ENCODE measurements at places on chromosomes 5 and 9.
A peak's percentile ranks its signal among the peaks of the same experiment; 100 is the strongest.

DNA sequence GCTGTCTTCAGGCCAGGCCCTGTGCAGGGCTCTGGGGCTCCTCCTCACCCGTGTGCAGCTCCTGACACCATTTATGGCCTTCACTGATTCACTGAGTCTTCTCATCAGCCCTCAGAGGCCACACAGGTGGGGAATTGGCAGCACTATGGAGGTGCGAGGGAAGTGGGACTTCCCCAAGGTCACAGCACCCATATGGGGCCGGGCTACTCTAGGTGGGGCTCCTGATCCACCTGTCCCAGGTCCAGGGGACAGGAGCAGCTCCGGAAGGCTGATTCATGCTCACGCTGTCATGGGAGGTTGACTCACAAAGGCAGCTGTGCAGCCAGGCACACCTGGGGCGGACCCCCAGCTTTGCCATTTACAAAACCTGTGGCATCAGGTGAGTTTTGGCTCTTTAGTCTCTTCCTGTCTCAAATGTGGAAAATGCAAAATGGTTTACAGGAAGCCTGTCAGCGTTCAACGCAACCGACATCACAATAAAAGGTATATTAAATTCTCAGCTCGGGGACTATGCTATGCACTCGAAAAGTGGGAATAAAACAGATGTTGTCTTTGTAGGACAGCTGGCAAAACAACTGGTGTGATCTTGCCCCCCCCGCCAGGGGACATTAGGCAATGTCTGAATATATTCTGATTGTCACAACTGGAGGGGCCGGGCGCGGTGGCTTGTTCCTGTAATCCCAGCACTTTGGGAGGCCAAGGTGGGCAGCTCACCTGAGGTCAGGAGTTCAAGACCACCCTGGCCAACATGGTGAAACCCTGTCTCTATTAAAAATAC is 15.0 kb downstream of the NAIF1 start:
- no peak for DNase-seq

GRCh38 chr5:144308906-144309670 is 138.4 kb downstream of the KCTD16 start:
- DNase-seq = no peak

GRCh38 chr5:105740242-105740641 is 1930.5 kb downstream of the EFNA5 start:
- DNase-seq = no peak

DNA sequence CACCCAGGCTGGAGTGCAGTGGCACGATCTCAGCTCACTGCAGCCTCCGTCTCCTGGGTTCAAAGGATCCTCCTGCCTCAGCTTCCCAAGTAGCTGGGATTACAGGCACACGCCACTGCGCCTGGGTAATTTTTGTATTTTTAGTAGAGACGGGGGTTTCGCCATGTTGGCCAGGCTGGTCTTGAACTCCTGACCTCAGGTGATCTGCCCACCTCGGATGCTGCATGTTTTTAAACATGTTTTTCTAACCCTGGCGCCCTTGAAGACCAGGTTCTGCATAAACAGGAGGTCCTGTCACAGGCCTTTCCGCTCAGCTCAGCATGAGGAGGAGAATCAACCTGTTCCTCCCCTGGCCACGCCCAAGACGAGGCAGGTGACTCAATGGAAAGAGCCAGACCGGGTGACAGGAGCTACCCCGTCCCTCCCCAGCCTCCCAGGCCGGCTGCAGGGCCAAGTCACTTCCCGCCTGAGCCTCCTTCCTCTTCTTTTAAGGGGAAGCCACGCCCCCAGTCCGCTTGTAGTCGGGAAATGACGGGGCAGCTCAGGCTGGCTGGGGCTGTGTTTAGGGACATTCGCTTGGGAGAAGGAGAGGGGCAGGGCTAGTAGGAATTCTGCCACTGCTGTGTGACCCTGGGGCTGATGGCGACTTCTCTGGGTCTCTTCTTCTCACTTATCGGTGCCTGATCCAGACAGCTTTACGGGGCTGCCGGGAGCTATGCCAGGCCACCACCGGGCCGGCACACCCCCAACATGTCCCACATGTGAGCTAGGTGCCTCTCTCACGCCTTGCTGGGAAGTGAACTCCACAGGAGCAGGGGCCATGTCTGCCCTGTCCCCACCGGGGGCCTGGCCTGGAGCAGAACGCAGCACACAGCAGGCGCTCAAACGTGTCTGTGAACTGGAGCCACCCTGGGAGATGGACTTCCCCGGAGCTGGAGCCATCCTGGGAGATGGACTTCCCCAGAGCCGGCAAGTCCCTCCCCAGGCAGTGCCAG is 6.1 kb downstream of the NOTCH1 start:
- peak; percentile 95 for DNase-seq

GRCh38 chr5:10400411-10400810 is 41.3 kb upstream of the ROPN1L start:
- no peak for DNase-seq

- no peak for DNase-seq
Observed at GRCh38 chr9:131668057-131668438, 71.8 kb downstream of the RAPGEF1 start.

DNA sequence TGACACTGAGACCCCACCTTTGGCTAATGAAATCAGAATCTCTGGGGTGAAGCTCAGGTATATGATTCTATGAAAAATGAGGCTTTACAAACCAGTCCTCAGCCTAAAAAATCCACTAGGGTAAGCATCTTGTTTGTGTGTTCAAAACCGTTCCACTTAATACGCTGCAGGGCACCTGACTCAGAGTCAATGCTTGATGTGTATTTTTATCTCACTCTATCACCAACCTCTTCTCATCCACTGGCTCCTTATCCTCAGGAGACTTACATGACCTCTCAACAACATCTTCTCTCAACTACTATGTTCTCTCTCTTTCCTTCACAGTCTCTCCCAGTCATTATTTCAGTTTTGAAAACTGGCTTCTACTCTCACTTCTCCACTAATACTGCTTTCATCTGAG is 153.3 kb upstream of the KCNN2 start:
- no peak for DNase-seq

DNA sequence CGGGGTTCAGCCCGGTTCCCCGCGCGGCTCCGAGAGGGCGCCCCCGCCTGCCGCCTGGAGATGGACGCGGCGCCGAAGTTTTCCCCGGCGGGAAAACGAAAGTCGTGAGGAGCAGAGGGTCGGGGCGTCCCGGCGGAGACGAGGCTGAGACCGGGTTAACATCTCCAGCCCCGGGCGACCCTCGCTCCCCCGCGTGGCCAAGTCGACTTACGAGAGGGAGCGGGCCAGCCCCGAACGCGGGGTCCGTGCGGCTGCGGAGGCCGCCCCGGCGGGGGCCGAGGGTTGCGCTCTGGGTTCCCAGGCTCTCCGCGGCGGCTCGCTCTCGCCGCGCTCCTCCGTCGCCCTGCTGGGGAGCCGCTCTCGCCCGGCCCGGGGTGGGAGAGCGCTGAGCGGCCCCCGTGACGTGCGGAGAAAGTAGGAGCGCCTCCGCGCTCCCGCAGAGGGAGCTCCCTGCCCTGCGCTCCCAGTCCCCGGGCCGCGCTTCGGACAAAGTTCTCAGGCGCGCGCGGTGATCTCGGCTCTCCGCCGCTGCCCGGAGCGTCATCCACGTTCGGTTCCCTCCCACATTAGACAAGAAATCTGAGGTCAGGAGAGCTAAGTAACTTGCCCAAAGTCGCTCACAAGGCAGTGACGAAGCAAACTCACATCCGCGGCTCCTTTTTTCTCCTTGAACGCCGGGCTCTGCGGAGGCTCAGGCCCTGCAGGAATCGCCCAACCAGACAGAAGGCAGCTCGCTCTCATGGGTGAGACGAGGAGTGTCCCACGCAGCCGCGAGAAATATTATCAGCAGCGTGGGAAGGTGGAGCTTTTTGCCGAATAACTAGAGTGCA is 1.2 kb upstream of the GCNT4 start:
- no peak for DNase-seq

Measured in vagina (tissue), 2 donors.